ENCODE measurements at places on chromosomes 16 and 17.

DNA sequence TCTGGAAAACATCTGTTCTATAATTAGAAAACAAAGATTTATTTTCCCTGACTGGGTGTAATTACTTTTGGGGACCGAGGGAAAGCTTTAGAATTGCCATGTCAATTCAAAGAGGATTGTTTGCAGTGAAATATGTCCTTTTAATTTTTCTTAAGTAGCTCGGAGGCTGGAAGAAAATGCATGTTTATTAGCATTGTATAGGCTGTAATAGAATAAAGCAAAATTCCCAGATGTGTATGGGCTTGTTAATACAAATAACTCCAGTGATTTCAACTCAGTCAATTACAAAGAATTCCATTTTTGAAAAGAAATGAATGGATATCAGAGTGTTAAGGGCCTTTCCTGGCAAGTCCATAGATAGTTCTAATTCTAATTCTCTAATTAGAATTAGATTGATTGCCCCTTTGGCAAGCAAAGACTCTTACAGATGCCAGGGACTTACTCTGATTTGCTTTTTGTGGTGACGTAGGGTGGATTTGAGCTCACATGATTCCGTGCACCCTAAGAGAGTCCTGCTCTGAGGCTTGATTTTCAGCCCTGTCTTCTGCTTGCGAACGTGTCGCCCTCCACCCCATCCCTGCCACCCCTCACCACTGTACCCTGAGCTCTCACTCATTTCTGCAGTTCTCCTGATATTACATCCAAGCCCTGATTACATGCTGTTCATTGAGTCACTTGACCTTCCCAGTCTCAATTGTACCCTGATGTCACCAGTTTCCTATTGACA lies 70.0 kb upstream of the FAM20A start:
- DNase-seq = no peak

GRCh38 chr17:69466451-69466850 lies 52.0 kb downstream of the MAP2K6 start:
- no peak for DNase-seq

- no peak for DNase-seq
Measured at GRCh38 chr16:30407804-30408534, 563 bp downstream of the ZNF771 start.

GRCh38 chr16:49639739-49640431 lies 216.0 kb downstream of the ZNF423 start:
- DNase-seq = no peak

DNA sequence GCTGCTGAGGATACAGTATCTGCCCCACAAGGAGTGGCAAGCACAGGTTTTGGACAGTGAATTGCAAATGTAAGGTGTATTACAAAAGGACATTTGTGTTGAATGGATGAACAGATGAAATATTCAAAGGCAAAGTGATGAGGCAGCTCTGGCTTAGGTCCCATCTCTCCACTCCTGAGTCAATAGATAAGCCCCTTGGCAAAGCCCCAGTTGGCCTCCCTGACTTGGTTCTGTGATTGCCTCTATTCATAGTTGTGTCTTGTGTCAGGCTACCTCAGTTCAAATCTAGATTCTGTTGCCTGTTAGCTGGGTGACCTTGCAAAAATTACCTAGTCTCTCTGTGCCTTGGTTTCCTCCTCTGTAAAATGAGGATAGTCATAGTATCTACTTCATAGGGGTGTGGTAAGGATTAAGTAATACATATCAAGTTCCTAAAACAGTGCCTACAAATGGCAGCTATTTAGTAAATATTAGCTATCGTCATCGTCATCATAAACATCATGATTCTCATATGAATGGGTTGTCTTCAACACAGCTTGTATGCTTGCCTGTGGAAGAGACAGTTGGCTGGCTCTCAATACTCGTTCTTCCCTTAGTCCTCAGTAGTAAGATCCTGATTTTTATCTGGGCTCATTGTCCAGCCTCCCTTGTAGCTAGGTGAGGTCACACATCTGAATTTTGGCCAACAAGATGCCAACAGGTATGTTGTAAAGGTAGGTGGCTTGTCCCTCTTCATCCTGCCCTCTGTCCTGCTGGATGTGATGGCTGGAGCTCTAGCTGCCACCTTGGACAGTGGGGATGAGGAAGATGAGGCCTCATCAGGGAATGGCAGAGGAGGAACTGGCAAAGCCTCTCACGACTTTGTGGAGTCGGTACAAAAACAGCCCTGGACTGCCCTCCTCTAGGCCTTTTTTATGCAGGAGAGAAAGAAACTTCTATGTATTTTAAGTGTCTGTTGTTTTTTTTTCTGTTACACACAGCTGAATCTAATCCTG lies 2.1 kb upstream of the MFAP4 start:
- DNase-seq = no peak

DNA sequence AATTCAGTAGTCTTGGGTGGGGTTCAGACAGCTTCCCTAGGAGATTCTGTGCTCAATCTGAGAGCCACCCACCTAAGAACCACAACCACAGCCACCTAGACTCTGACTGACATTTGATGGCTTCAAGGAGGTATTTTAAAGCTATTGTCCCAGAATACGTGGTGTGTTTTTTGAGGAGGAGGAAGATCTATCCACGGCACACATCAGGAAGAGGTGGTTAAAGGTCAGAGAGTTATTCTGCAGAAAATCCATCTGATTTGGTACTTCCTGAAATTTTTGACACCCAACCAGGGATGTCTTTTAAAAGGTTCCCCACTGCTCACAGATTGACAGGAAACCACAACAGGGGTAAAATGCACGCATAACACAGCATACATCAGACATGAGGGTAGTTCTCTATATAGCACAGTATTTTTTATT lies 25.1 kb downstream of the SMARCE1 start:
- no peak for DNase-seq

DNA sequence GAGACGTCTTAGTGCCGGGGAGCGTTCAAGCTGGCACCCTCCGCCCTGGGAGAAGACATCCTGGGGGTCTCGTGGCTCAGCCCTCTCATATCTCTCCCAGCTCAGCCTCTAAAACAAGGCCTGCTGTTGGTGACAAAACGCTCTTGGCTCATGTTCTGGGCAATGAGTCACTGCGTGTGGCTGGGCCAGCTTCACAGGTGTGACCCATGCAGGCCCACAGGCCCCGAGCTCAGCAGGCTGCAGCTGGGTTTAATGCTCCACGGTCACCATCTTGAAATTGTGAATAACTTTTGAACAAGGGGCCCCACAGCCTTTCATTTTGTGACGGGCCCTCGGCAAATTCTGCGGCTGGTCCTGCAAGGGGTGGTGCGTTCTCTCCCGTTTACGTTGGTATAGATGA lies 22.4 kb downstream of the GAA start:
- no peak for DNase-seq

- peak; percentile 31 for DNase-seq
Measured at GRCh38 chr16:87252269-87252970, 64.8 kb downstream of the C16orf95 start.

- no peak for DNase-seq
Measured at GRCh38 chr17:43553573-43553972, 7.4 kb upstream of the ETV4 start.

- no peak for DNase-seq
Measured at GRCh38 chr17:57689254-57689653, 55.8 kb downstream of the CCDC182 start.

GRCh38 chr17:42325026-42325425 lies 36.7 kb downstream of the STAT5A start:
- DNase-seq = peak; percentile 94

DNA sequence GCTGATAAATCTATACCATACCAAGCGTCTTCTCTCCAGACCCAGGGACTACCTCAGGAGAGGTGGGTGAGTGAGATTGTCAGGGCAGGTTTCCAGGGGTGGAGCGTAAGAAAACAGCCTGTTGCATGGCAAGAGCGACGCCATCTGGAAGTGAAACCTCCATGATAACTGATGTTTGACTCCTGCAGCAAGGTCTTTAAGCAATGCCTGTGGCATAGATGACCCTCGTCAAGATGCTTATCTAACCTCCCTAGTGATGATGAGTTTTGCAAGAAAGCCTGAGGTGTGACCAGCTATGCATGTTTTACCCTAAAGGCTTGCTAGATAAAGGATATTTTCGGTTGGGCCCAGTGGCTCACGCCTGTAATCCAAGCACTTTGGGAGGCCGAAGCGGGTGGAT lies 71.6 kb downstream of the GSG1L start:
- DNase-seq = no peak

DNA sequence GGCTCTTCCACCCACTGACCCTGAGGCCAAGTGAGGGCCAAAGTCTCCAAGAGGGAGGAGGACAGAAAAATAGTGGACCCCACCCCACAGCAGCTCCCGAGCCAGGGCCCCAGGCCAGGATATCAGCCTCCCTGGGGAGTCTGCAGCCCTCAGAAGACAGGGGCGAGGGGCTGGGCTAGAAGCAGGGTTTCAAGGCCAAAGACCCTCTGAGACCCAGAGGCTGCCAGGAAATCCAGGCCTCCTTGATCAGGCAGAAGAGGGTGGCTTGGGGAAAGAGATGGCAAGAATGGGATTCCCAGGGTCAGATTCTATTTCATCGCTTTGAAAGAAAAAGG lies 156.1 kb downstream of the ZNF423 start:
- no peak for DNase-seq

- DNase-seq = no peak
Measured at GRCh38 chr17:61395983-61396585, 3.6 kb upstream of the TBX2 start.

DNA sequence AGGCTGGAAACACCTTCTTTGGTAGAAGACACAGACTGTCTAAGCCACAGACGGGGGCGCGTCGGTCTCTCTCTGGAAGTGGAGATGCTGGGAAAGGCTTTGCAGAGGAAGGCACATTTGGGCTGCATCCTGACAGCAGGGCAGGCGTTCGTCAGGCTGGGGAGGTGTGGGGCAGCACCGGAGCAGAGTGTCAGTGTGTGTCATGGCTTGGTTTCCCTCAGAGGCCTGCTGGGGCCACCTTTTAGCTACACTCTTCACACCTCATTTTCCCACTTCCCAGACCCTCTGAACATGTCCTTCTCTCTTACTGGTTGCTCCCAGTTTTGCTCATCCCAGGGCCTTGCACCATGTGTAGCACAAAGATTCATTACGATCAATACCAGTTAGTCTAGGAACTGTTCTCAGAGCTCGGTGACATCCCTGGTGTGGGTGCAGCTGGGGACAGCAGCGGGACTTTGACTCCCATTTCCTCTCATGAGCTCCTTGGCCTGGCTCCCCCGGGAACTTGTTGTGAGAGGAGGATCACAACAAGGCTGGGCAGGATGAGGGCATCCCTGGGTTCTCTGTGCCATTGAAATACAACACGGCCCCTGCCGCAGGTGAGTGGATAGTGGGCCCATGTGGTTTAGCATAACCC lies 33.1 kb downstream of the SMARCE1 start:
- no peak for DNase-seq

DNA sequence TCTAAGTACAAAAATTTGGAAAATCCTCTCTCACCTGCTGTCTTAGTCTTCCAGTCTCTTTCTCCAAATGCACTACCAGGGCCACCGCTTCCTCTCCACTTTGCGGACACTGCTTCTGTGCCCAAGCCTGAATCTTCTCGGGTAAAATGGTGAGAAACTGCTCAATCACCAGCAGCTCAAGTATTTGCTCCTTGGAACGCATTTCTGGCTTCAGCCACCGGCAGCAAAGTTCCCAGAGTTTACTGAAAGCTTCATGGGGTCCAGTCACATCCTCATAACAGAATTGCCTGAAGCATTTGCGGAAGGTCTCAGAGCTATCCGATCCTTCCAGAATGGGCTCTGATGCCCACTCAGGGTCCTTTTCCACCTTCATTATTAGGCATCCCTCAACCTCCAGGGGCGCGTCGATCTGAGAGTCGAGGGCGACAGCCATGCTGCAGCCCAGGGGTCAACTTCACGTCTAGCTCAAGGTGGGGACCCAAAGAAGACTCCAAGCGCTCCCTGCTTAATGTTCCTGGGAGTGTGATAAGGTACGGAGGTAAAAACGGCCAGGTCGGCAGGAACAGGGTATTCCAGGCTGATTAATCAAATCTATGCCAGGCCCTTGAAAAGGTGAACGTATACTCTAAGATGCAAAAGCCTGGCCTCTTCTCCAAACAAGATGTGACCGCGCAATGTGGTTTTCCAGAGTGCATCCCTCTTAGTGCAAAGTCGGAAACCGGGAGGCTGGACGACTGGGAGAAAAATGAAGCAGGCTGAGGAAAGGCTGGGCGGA lies 763 bp downstream of the ZKSCAN2 start:
- DNase-seq = peak; percentile 28

- no peak for DNase-seq
Measured at GRCh38 chr17:62059414-62059813, 5.7 kb downstream of the MED13 start.

Data from HT1080 (cell line).